Renal cortical epithelial cell (primary cell): ENCODE measurements at places on chromosomes 6 and 20.

DNA sequence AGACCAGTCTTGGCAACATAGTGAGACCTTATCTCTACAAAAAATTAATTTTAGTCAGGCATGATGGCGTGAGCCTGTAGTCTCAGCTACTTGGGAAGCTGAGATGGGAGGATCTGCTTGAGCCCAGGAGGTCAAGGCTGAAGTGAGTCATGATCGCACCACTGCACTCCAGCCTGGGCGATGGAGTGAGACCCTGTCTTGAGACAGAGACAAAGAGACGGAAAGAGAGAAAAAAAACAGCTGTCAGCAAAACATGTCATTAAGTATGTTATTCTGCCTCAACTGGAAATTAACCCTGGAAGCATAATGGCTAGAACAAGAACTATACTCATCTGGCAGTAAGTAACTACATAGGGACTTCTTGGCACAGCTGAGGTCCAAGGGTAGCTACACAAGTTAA is 7.2 kb downstream of the MMS22L start:
- DNase-seq = peak; percentile 47

DNA sequence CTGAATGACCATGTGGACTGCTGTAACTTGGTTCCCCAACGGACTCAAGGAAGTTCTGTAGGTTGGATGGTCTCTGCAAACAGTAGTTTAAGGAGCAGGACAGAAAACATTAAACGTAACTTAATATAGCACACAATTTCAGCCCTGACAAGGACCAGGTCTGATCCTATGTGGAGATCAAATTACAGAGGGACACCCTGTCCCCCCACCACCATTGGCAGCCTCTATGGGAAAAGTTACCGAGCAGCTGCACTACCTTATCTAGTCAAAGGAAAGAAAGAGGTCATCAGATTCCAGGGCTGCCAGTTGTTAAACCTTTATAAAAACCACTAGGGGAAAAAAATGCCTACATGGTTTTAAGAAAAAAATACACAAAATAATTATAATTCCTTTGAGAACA is 191.5 kb upstream of the RSPO3 start:
- no peak for DNase-seq

GRCh38 chr6:45540375-45540920 is 162.7 kb upstream of the SUPT3H start:
- no peak for DNase-seq

GRCh38 chr6:19554356-19555225 is 282.6 kb upstream of the ID4 start:
- DNase-seq = no peak

DNA sequence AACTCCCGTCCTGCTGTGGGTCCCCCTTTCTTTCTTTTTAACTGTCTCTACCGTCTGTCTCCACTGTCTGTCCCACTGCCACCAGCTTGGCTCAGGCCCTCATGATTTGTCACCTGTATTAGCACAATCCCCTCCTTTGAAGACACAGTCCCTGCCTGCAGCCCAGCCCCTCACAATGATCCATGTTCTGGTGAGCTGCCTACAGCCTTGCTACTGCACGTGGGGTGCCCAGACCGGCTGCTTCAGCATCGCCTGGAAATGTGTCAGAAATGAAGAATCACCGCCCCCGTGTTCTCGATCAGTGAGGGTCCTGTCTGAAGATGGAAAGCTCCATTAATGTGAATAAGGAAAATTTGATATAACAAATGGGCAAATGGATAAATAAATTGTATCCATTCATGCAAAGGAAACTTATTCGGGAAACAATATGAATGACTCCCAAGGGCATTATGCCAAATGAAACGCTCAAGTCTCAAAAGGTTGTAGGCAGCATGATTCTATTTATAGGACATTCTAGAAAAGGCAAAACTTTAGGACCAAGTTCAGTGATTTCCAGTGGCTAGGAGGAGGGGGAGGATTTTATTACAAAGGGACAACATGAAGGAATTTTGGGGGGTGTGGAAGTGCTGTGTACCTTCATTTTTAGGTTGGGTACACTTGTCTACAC is 59.4 kb upstream of the CD83 start:
- DNase-seq = no peak

- DNase-seq = no peak
These were observed 56.7 kb downstream of the VEGFA start for GRCh38 chr6:43826730-43827129.

DNA sequence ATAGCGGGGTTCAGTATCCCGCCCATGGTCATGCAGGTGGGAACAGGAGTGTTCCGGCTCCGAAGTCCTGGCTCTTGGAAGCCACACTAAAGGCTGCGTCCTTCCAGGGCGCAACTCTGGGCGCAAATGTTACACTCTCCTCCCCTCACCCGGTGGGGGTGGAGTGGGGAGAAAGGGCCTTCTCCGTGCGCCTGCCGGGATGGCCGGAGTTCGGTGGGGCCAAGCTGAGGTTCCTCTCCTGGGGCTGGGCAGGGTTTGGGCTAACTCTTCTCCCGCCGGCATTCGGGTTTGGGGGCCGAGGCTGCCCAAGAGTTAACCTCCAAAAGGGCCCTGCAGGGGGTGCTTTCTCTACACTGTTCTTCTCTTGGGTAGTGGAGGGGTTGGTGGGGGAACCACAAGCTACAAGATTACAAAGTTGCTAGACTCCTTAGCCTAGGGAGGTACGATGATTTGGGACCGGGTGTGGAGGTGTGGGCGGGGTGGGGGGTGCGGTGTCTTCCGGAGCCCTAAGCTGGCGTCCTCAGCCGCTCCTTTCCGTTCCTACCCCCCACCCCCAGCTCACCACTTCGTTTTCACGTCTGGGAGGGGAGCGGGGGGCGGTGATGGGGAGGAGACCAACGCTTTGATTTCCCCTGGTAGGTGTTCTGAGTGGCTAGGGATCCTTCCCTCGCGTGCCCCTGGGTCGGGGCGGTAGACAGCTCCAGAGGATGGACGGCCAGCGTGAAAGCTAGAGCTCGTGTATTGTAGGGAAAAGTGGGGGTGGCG is 12.3 kb downstream of the NRN1 start:
- no peak for DNase-seq

DNA sequence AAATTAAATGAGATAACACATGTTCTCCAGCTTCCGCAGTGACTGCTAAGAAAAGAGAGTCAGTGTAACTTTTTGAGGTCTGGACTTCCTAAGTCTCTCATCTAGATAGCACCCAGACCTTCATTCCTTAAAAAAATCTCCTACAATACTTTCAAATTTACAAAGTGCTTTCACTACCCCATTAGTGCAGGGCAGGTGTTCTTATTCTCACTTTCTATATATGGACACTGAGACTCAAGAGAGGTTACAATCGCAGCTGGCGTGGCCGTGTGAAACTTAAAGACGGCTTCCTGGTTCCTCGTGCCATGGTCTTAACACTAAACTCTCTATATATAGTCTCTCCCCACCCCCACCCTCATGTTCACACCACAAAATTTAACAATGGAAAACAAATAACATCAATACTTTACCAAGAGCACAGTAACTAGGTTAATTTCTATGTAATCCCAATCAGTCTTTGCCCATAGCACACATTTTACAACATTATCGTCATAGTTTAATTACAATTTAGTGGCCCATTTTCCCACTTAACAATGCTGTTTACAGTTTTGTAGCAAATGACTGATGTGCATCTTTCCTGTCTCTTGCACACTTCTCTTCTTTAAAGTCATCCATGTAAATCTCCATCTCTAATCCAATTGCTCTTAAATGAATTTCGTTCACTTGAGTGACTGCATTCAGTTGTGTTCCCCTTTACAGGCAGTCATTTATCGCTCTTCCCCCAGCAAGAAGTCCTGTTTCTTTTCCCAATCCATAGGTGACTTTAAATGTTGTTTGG is 78.8 kb upstream of the ARID1B start:
- DNase-seq = no peak

DNA sequence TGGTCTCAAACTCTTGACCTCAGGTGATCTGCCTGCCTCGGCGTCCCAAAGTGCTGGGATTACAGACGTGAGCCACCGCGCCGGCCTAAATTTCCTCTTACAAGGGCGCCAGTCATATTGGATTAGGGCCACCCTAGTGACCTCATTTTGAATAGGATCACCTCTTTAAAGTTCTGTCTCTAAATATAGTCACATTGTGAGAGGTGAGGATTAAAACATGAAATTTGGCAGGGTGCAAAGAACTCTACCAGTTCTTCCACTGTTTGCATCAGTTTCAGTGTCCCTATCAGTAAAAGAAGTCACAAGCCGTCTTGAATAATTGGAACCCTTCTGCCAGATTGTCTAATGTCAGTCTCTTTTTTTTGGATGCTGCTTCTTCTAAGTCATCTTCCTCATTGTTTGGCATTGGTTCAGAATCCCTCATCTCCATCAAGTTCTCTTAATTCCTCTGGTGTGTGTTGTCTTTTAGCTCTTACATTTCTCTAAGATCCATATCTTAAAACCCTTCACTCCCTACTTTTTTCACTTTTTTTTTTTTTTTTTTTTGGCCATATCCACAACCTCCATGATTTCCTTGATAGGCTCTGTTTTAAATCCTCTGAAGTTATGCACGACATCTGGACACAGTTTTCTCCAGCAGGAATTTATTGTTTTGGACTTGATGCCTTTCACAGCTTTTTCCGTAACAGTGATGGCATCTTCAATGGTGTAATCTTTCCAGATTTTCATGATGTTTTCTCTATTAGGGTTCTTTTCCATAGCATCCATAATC is 56.8 kb downstream of the NCOA3 start:
- DNase-seq = no peak

DNA sequence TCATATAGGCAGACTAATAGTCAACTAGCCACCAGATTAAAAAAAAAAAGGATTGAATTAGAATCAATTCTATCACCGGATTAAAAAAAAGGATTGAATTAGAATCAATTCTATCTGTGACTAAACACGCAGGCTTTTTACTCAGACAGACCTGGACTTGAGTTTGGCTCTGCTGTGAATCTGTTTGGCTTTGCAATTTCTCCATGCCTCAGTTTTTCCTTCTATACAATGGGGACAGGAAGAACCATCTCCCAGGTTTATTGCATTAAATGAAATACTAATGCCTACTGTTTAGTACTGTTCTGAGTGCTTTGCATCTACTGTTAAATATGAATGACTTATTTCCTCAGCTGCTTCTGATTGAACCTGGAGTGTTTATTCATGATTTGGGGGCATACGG is 30.0 kb upstream of the EDN3 start:
- DNase-seq = no peak

GRCh38 chr6:144216668-144217218 is 66.4 kb downstream of the STX11 start:
- DNase-seq = no peak

DNA sequence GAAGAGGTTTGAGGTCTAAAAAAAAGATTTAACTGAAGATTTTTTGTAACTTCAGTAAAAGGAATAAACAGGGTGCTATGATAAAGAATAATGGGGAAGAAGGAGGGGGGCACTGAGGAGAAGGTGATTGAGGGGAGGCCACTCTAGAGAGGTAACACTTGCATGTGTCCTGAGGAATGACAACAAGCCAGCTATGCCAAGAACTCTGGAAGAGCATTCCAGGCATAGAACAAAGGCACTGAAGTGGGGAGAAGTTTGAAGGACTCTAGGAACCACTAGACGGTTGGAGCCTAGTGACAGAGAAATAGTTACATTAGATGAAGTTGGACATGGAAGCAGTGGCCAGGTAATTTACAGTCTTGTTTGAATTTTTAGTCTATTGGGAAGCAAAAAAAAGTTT is 10.8 kb upstream of the SF3B5 start:
- peak; percentile 76 for DNase-seq

DNA sequence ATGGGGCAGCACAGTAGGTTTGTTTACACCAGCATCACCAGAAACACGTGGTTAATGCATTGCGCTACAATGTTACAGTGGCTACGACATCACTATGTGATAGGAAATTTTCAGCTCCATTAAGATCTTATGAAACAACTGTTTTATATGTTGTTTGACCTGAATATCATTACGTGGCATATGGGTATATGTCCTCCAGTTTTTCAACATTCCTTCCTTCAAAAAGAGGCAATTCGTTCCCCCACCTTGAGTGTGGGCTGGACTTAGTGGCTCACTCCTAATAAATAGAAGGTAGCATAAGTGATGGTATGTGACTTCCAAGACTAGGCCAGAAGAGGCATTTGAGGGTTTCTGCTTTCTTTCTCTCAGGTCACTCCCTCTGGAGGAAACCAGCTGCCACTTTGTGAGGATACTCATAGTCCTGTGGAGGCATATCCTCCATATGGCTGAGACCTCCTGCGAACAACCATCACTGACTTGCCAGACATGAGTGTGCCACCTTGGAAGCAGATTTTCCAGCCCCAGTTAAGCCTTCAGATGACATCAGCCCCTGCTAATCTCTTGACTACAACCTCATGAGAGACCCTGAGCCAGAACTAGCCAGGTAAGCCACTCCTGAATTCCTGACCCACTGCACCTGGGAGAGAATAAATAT is 2.3 kb upstream of the TRAM2 start:
- no peak for DNase-seq

GRCh38 chr6:169069356-169069755 is 184.3 kb downstream of the THBS2 start:
- peak; percentile 75 for DNase-seq

- DNase-seq = no peak
These were observed 40.8 kb downstream of the BCAS1 start for GRCh38 chr20:54029643-54030042.

DNA sequence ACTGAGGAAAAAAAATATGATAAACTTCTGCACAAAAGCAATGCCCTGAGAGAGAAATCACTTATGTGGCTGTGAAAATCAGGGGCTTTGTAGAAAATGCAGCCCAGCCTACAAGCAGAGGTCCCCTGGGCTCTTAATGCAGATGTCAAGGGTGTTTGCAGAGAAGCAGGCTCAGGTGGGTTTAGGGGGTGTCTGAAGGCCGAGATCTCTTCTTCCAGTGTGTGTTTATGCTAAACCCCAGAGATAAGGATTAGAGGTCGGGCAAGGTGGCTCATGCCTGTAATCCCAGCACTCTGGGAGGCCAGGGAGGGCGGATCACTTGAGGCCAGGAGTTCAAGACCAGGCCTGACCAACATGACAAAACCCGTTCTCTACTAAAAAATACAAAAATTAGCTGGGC is 78.5 kb downstream of the TMEM242 start:
- DNase-seq = no peak

GRCh38 chr6:35297601-35298481 is at the start of gene DEF6:
TSS of gene DEF6 (plus strand) at chr6:35297818. CDS start at chr6:35297857, 39 bp downstream.
- DNase-seq = peak; percentile 54

- DNase-seq = peak; percentile 59
These were observed 316.0 kb downstream of the CLIC5 start for GRCh38 chr6:45699663-45700062.

GRCh38 chr6:157561414-157561790 is 180.4 kb downstream of the ZDHHC14 start:
- DNase-seq = no peak

- DNase-seq = peak; percentile 49
These were observed 4.8 kb downstream of the SOX18 start for GRCh38 chr20:64044484-64045247.

DNA sequence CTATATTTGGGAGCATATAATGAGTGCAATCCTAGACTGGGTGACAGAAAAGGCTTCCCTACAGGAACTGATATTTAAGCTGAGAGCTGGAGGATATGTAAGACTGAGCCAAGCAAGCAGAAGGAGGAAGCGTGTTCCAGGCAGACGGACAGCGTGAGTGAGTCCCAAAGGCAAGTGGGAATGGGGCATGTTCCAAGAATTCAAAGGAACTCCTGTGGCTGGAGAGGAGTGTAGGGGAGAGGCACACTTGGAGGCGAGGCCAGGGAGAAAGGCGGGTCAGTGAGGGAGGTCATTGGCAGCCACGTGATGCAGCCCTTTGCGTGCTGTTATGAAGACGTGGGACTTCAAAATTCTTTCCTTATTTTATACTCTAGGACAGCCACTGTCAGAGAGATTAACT is 27.9 kb upstream of the SGK1 start:
- no peak for DNase-seq

- no peak for DNase-seq
These were observed 199.7 kb upstream of the KCNQ5 start for GRCh38 chr6:72422171-72422570.
